Immature natural killer cell (primary cell): ENCODE measurements at places on chromosomes 1 and 21. TPM values are rescaled to one million over a fixed set of nuclear protein-coding genes. Genes with fewer than 3 reads are reported as not detected.

Gene ANGPTL3
- not detected for polyA plus RNA-seq

DNA sequence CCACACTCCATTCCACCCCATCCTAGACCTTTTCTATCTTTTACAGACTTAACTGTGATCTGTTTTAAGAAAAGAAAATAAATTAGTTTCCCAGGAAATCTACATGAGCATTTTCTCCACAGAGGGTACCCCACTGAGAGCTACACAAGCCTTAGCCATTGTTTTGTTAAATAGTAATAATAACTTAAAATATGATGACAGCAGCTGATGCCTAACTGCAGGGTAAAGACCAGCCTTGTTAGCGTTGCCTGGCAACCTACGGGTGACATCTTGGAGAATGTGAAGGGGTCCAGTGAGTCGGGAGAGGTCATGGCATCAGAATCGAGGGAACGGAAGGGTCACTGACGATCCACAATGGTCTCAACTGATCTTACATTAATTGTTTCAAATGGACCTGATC, 233.2 kb upstream of the PBX1 start:
- H3K4me1 ChIP-seq = no peaks in the 10 kb centered on the region
- no peak overlapping the region for H3K4me3 ChIP-seq
- H3K36me3 ChIP-seq = no peaks in the 10 kb centered on the region
- H3K27ac ChIP-seq = no peak overlapping the region
- H3K27me3 ChIP-seq = peaks cover 7% of the 10 kb centered on the region

GRCh38 chr1:106063510-106063909, 993.0 kb upstream of the PRMT6 start:
- no peak for DNase-seq
- H3K4me1 ChIP-seq = no peaks in the 10 kb centered on the region
- no peak overlapping the region for H3K27ac ChIP-seq

DNA sequence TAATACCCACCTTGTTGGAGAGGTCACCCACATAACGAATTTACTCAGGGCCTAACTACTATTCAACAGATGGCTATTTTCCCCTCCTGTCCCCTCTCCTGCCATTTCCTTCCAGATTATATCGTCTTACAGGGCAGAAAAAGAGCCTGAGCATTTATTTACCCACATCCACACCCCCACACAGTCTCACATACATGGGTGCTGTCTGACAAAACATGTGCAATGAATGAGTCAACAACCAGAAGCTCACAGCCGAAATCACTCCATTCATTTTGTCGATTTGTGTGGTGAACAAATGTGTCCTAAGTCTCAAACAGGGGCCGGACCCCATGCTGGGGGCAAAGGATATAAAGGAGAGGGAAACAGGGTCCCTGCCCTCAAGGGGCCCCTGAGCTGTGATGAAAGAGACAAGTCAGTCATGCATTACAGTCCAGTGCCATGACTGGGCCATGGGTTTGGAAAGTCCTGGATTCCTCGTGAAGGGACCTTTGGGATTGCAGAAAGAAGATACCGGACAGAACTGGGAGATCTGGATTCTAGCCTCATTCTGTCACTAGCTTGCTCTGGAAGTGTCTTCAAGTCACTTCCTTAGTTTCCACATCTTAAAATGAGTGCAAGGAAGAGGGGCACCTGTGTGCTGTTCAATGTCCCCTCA, 16.4 kb upstream of the ZNF683 start:
- peak overlapping the region; percentile 27 for H3K4me3 ChIP-seq
- peaks cover 42% of the 10 kb centered on the region for H3K27me3 ChIP-seq
